ENCODE measurements at places on chromosomes 16 and 17.

GRCh38 chr17:50533720-50534148 is 1.2 kb downstream of the EPN3 start:
- no peak for DNase-seq

DNA sequence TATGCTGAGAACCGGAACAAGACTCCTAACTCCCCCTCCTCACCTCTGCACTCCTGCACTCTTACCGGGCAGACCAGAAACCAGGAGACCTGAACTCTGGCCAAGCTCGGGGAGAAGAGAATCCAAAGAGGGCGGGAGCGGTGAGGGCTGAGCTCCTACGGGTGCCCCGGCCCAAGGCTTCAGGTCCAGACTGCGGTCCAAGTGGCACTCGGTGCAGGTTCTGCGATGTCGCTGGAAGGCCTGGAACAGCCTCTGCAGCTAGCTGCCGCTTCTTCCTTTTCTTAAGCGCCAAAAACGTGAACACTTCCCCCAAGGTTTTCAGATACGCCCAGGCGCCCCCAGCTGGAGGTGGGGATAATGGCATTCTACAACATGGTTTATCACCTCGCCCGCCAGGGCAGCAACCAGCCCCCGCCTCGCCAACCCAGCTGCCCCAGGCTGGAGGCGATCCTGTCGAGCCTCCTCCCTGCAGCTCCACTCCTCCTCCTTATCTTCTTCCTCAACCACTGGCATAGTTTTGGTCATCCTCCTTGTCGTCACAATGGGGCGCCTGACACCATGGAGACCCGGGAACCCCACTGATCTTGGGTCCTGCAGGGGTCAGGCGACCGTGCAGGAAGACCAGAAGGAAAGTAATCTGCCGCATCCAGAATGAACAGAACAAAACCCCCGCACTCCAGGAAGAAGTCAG is 1735.9 kb downstream of the TP53TG3F start:
- no peak for DNase-seq

DNA sequence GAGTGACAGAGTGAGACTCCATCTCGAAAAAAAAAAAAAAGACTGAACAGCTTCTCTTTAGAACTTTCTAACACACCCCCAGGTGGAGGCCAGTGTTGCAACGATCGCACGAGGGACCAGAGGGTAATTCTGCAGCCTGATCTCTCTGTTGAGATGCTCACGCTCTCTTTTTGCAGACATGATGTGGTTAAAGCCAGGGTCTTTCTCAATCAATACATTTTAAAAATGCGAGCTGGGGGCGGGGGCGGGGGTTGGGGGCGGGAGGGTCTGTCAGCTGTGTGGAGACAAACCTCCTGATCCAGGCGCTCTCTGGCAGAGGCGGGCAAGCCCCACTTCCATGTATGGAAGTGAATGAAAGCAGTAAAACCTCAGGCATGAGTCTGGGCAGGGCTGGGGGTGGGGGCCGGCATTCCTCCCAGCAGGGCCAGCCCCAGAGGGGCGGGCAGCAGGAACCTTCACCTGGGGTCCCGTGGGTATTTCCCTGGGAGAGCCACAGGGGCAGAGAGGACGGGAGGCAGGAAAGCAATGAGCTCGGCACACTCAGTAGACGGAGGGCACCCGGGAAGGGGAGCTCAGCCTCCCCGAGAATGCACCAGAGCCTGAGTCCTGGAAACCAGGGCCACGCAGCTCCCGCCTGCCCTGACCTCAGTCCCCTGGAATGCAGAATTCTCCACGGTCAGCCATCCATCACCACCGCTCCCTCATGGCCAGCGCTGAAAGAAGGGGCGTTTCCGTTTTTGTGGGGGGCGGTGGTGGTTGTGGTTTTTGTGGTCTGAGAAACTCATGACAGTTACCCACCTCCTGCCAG is 28.0 kb downstream of the NXN start:
- no peak for DNase-seq

DNA sequence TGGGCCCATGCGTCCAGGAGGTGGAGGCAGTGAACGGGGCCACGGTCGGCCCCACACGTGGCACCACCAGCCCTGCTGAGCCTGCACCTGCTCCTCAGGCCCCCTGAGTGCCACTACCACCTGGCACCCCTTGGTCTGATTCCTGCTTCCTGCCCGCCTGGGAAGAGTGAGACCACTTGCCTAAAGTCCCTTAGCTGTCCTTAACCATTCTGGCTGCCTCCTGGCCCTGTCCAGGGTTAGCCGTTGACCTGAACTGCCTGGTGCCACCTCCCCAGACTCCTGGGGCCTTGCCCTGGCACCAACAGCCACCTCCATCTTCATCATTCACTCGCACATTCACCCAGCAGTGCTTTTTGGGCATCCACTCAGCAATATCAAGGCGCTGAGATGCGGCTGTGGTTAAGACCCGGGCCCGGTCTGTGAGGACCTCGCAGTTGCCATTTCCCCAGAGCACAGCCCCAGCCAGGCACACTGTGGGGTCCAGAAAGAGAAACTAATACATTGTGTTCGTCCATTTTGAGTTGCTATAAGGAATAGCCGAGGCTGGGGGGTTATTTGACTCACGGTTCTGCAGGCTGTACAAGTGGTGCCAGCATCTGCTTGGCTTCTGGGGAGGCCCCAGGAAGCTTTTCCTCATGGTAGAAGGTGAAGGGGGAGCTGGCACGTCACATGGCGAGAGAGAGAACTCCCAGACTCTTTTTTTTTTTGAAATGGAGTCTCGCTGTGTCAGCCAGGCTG is 318.4 kb downstream of the SEC14L1 start:
- no peak for DNase-seq

DNA sequence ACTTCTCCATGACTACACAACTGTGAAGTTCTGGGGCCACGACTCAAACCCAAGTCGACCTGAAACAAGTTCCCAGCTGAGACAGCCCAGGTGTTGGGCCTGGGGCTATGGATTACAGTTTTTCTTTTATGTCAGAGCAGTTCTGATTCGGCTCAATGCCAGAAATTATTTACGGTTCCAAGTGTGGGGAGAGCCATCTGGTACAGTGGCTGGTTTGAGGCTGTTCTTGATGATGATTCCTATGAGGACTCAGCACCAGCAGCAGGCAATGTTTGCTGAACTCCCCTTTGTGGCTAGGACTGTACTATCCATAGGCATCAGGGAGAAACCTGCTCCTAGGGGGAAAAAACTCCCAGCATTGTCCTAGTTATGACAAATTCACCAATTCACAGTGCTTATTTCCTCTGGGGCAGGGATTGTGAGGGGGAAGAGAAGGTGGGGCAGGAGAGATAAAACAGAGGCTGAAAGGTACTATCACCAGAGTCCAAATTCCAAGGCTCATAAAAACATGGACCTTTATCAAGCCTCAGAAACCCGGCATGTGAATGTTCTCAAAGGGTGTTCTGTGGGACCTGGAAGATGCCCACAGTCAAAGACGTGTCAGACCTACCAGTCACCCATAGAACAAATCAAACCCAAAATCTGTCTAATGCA is 18.2 kb upstream of the CMTM4 start:
- DNase-seq, result no peak

GRCh38 chr16:86145669-86146068 is 246.7 kb downstream of the IRF8 start:
- DNase-seq, result no peak

DNA sequence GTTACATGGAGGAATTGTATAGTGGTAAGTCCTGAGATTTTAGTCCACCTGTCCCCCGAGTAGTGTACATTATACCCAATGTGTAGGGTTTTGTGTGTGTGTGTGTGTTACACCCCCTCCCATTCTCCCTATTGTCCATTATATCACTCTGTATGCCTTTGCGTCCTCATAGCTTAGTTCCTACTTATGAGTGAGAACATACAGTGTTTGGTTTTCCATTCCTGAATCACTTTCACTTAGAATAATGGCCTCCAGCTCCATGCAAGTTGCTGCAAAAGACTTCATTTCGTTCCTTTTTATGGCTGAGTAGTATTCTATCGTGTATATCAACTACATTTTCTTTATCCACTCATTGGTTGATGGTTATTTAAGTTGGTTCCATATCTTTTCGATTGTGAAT is 635 bp upstream of the FA2H start:
- DNase-seq, result no peak

GRCh38 chr17:69555056-69555455 is 140.6 kb downstream of the MAP2K6 start:
- no peak for DNase-seq

DNA sequence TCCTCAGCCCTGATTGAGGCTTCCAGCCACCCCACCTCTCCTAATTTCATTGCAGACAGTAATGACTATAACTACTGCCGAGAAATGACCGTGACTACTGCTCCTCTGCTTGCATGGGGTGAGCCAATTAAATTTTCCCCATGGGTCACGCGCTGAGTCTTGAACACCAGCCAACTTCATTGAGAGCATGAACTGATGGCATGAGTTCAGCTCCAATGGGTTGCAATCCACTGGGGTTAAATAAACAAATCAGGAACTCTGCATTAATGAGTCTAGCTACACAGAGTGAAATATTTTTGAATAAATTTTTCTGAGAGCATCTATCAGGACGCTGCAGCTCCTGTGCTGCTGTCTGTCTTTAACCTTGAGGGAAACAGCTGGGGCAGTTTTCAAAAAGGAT is 61.6 kb upstream of the CLEC3A start:
- no peak for DNase-seq

- no peak for DNase-seq
These were observed 165.6 kb downstream of the MAP2K6 start for GRCh38 chr17:69579961-69580677.

- no peak for DNase-seq
These were observed 67.4 kb upstream of the SOX9 start for GRCh38 chr17:72053449-72053848.

GRCh38 chr16:12815361-12815760 is 11.7 kb upstream of the CPPED1 start:
- DNase-seq, result no peak

GRCh38 chr17:32664936-32665583 is 178.3 kb downstream of the CDK5R1 start:
- DNase-seq, result no peak

- DNase-seq, result no peak
These were observed 11.1 kb downstream of the NR1D1 start for GRCh38 chr17:40089077-40089895.

DNA sequence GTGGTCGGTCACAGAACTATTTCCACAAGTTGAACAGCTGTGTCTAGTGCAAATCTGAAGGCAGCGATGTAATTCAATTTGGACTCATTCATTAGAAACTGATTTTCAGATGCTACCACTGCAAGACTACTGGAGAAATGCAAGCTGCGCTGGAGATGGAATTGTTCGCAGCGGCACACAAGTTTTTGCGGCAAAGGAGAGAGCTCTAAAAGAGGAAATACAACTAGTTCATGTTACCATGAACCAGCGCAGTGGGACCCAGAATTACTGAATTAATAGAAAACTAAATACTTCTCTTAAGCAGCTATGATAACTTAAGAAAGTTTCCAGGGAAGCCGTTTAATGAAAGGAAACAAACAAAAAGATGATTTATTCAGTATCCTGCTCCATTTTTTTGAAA is 1.9 kb downstream of the CREBBP start:
- DNase-seq, result no peak

- DNase-seq, result no peak
These were observed 104.3 kb upstream of the DNAH9 start for GRCh38 chr17:11493936-11494335.

DNA sequence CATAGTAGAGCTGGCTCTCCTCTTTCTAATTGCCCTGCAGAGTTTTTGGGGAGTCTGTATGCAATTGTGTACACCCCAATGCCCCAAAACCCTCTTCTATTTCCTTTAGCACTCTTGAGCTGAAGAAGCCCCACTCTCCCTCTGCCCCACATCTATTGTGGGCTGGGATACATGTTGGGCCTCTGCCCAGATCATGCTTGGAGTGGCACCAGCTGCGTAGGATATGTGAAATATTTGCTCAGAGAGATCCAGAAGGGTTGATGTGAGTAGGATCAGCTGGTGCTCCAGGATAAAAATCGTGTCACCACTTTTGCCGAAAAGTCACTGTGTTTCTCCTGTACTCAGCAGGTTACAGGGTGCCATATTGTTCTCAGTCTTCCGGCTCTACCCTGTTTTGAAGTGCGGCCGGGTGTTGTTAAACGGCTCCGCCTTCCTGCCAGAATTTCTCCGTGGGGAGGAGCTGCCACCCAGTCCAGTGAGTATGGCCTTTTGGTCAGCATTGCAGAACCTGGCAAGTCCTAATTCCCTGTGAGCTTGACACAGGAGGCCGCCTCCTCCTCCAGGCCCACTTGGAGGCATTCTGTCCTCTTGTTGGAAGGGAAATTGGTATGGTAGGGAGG is 664.5 kb downstream of the WWOX start:
- no peak for DNase-seq

GRCh38 chr17:68973098-68973846 is 18.1 kb upstream of the ABCA8 start:
- no peak for DNase-seq

DNA sequence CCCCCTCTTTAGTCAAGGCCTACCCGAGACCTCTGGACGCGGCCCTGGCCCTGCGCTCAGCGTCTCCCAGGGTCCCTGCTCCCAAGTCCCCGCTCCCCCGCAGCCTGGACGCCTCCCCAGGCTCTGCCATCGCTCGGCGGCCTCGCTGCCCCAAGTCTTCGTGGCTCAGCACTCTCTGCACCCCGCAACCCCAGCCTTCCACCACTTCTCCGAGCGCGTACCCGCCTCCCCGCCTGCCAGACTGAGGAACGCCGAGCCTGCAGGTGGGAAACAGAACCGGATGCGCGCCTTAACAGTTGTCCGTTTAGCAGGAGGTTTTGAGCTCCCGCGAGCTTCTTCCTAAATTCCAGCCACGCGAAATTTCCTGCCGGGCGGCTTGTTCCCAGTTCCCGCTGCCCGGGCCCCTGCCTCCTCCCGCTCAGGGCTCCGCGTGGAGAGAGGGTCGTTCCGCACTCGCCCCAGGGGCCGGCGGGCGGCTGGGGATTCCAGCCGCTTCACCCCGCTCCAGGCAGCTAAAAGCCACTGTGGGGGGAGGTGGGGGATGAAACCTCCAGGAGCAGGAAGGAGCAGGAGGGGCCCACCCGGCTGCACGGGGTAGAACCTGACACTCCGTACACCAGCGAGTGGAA is 87.7 kb downstream of the KCNJ12 start:
- no peak for DNase-seq

- DNase-seq, result no peak
These were observed 200.5 kb upstream of the NLRP1 start for GRCh38 chr17:5784791-5785190.

- no peak for DNase-seq
These were observed 136.7 kb upstream of the HS3ST2 start for GRCh38 chr16:22677024-22677830.

GRCh38 chr17:46059486-46059885 is 60.4 kb downstream of the STH start:
- no peak for DNase-seq

GRCh38 chr17:12438813-12439586 is 226.7 kb upstream of the MYOCD start:
- DNase-seq, result no peak

DNA sequence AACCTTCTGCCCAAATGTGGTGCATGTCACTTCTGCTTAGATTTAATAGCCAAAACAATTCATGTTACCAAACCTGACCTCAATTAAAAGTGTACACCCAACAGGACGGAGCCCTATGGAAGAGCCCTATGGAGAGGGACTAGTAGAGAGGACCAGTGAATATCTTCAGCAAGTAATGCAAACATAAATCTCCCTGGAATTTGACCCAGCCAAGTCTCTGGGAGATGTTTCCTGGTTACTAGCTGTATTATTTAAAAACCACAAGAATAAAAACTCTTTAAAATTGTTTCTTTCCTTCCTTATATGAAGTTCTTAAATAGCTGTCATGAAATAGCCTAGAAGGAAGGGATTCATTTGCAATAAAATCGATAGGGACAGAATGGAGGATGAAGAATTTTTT is 255.8 kb downstream of the CDH11 start:
- no peak for DNase-seq

GRCh38 chr16:14309906-14310305 is 238.8 kb downstream of the MRTFB start:
- DNase-seq, result no peak

- no peak for DNase-seq
These were observed 18.6 kb upstream of the POLR3E start for GRCh38 chr16:22278441-22279230.

Measured in cortex of kidney (tissue), 1 donor.